Amniotic epithelial cell (primary cell): ENCODE measurements at places on chromosomes 3 and 15.

- no peak for DNase-seq
Measured at GRCh38 chr15:70035719-70036077, 62.0 kb downstream of the TLE3 start.

DNA sequence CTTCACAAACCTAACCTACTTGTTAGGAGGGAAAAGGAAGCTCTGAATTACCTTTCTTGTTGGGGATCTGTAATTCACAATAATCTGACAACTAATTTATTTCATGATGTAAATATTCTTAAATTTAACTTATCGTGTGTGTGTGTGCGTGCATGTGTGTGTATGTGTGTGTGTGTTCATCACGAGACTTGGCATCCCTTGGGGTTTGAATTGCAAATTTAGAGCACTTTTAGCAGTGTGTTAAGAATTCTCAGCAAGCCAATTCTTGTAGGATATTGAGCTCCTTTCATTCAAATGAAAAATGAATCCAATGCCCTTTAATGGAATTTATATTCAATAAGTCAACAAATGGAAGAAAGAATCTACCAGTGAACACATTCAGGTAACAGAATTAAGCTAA, 85.9 kb upstream of the C3orf80 start:
- DNase-seq = no peak

DNA sequence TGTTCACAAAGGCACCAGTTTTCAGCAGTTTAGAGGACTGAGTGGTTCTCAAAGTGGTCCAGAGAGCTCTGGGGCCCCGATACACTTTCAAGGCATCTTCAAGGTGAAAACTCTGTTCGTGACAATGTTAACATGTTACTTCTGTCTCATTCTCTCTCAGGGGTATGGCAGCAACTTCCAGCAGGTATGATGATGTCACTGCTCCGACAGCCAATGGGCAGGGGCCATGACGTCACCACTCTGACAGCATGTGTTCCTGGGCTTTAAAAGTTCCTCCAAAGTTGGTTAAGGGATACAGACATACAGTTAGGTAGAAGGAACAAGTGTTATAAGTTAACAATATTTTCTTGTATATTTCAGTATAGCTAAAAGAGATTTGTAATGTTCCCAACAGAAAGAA, 87.9 kb downstream of the KLF15 start:
- DNase-seq = peak; percentile 15

GRCh38 chr15:34514251-34514670, 69.2 kb downstream of the GOLGA8B start:
- peak; percentile 7 for DNase-seq

GRCh38 chr15:80977627-80978036, 12.0 kb downstream of the MESD start:
- DNase-seq = peak; percentile 47

GRCh38 chr3:33117461-33117860, 3.6 kb downstream of the CRTAP start:
- peak; percentile 44 for DNase-seq

- DNase-seq = peak; percentile 73
Measured at GRCh38 chr3:172542999-172543398, 19.8 kb upstream of the TNFSF10 start.
